ENCODE measurements at places on chromosomes 5 and 9.

DNA sequence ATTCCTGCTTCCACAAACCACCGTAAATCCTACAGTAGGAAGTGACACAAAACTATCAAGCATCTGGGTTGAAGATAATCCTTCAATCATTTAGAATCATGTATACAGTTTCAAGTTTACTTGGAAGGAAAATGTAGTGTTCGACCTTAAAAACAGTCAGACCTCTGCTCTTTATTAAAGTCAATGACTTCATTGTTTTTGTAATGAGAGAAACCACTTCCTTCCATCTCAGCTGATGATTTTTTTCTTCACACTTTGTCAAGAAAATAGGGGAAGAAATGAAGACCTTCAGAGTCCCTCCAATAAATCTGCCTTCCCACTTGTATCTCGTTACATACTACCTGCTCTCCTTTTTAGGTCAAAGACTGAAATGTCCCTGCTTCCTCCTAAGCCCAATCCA lies 30.1 kb downstream of the TUSC1 start:
- DNase-seq, result no peak

- no peak for DNase-seq
Measured at GRCh38 chr5:168612123-168612522, 33.0 kb upstream of the PANK3 start.

DNA sequence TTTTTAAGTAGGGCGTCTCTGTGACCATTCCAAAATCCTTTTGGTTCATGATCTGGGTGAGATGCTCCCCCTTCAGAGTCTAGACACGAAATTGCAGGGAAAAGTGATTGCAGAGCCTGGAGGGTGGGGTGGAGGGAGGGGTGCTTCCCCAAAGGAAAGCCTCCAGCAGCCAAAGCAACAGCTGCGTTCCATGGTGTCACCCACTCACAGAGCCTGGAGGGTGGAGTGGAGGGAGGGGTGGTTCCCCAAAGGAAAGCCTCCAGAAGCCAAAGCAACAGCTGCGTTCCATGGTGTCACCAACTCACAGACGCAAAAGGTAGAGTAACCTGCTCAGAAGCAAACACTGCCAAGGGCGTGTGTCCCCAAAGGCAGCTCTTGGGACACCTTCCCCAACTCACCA lies 22.6 kb downstream of the SLC6A18 start:
- no peak for DNase-seq

DNA sequence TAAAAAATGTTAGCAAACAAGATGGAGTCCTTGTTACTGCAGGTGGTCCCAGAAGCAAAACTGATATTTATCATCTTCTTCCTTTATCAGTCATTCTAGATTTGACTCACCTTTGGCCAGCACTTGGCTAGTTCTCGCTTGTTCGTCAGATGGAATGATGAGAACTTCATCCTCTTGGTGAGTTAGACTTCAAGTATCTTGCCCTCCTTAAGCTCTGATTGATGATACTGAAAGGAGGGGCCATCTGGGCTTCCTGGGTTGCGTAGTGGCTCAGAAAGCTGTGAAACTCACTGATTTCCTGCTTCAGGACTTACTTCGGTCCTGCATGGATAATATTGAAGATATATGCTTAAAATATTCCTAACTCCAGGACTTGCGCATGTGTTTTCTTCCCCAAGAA lies 1248.2 kb upstream of the CDH9 start:
- no peak for DNase-seq

DNA sequence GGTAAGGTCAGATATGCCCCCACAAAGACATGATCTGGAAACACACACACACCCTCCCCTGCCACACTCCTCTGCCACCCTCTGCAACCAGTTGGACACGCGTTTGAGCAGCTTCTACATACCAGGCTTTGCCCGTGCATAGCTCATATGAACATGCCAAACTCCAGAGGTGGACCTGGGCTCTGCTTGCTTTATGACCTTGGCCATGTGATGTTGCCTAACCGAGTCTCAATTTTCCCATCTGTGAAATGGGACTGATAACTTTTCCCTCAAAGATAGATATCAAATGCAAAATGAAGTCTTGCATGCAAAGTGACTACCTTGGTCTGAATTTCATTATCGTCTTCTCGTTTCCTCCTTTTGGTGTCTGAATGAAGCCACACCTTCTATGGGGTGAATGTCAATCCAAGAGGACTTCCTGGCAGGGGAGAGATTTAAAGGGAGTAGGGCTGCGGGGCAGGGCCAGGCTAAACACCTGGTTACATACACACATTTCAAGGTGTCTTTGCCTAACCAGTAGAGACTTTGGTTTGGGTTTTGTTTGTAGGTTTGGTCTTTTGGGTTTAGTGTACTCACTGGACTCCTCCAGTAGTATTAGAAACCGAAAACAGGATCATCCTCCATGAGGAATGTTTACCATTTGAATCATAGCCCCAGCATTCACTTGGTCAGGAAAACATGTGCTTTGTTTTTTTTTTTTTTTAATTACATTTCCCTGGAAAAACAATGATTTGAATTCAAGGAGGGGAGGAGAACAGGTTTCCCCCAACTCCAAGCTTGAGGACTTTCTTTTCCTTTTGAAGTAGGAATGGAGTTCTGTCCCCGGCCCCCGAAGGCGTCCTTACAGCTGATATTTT lies 63.2 kb downstream of the COL27A1 start:
- no peak for DNase-seq

DNA sequence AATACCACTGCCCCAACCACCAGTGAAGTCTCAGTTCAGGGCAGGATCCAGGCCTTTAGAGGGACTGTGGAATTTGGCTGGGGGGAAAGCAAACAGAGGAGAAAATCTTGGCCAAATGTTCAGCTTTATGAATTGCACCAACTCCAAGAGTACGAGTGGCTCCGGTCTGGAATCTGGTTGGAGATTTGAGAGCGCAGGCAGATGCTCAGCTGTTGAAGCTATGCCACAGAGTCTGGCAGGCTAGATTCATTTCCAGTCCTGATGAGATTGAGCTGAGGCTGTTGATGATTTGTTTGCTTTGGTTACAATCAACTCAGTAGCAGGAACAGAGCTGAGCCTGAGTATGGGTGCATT lies 9.1 kb upstream of the HSPB3 start:
- DNase-seq, result no peak

DNA sequence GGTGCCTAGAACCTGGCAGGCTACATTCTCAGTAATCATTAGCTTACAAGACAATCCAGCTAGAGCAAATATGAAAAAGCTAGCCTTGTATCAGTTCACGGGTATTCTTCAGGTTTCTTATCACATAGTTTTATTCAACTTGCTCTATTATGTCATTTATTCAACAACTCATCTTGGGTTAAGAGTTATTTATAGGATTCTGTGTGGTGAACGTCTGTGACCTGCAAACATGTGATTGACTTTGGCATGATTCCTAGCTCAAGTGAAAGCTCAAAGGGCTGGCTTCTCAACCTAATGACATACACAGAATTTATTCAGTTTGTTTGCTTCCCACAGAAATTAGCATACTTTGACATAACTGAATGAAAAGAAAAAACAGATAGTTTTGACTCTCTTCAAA lies 173.1 kb downstream of the PLPPR1 start:
- no peak for DNase-seq

GRCh38 chr5:40441733-40442132 lies 238.0 kb upstream of the PTGER4 start:
- peak; percentile 31 for DNase-seq

- no peak for DNase-seq
Measured at GRCh38 chr9:123680352-123680751, 249.6 kb downstream of the DENND1A start.

DNA sequence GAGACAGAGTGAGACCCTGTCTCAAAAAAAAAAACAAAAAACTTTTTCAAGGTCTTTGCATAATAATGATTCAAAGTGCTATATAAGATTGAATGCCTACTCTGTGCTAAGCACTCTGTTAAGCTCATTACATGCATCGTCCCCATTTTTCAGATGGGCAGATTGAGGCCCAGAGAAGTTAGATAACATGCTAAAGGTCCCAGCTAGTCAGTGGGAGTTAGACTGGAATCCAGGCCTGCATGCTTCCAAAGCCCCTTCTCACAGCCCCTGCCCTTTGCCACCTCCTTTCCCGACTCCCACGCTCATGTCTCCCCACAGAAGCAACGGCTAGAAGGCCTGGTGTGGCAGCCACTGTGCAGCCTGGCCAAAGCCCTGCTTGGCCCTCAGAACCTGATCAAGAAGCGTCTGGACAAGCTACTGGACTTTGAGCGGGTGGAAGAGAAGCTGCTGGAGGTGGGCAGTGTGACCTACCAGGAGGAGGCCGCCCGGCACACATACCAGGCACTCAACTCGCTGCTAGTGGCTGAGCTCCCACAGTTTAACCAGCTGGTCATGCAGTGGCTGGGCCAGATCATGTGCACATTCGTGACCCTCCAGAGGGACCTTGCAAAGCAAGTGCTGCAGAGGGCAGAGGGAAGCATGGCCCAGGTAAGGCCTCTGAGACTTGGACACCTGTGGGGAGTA lies 40.3 kb downstream of the ARHGEF37 start:
- no peak for DNase-seq

- no peak for DNase-seq
Measured at GRCh38 chr5:208449-209114, 9.4 kb downstream of the CCDC127 start.

GRCh38 chr5:111069839-111070238 lies 1.7 kb upstream of the TSLP start:
- DNase-seq, result no peak

DNA sequence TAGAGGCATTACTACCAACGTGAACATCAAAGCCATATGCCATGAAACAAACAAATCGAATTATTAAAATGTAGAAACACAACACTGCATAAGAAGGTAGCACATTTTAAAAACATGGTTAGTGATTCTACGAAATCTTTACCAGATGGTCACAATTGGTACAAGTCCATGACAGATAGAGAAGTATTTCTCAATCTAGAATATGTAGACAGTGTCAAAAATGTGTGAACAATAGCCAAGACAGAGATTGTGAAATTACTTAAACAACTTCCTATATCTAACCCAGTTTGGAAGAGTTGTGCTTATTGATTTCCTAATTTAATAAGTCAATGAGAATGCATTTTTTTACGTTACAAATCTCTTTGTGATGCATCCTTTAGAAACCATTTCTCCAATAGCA lies 1121.6 kb downstream of the MAT2B start:
- DNase-seq, result no peak

GRCh38 chr5:80343067-80343466 lies 23.3 kb downstream of the SPZ1 start:
- no peak for DNase-seq

DNA sequence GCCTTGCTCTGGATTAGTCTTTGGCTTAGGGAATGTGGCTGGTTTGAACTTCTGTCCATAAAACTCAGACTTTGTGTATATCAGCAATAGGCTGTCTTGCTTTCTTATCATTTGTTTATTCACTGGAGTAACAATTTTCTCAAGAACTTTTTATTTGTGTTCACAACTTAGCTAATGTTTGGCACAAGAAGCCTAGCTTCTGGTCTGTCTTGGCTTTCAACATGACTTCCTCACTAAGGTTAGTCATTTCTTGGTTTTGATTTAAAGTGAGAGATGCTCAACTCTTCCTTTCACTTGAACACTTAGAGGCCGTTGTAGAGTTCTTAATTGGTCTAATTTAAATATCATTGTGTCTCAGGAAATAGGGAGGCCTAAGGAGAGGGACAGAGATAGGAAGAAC lies 4.9 kb downstream of the FBXO38 start:
- no peak for DNase-seq

DNA sequence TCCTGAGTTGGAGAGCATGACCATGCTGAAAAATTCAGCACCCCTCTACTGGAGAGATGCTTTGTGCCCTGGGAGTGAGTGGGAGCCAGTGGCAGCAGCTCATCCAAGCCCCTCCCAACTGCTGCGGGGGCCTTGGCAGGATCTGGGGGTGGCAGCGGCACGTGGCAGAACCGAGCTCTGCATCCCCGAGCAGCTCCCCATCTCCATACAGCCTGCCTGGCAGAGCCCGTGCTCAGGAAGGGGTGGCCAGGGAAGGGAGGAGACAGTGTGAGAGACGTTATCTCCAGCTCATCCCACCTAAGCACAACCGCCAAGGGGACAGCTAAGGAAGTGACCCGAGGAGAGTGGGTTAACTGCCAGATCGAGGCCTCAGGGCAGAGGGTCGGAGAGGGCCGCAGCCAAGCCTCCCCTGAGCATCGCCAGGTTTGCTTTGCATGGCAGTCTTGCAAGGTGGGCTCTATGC lies 17.2 kb upstream of the DPM2 start:
- DNase-seq, result no peak

DNA sequence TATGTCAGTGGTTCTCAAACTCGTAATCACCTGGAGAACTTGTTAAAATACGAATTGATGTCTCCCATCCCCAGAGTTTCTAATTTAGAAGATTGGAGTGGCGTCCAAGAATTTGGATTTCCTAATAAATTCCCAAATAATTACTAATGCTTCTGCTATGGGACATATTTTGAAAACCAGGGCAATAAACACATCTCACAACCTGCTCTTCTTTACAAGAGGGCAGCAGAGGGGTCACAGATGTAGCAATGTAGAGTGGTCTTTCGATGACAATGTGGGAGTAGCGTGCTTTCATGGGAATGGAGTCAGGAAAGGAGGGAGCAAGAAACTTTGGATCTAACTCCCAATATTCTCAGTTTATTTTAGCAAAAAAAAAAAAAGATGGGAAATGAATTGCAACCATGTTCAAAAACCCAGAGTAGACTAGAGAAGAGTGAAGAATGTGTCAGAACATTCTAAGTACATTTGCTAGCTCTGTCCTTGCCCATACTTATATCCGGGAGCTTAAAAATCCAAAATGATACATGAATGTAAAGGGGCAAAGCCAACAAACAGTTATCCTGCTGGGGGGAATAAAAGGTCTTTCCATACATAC lies 33.8 kb upstream of the ALDH1A1 start:
- no peak for DNase-seq

DNA sequence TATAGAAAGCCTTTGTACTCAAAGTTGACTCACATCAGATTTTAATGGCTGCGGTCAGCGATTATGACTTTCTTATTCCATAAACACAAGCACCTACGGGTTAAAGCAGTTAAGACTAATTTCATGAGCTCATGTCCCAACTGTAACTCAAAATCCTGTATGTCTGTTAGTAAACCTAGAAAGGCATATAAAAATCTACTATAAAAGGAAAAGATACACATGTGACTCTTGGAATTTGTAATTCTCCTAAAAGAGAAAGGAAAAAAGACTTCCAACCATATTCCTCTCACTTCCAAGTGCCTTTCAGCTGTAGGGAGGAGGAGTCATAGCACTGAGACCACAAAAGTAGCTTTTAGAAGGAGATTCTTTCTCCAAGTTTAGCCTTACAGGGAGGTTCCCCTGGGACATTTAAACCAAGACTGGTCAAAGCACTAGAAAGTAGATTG lies 129.1 kb downstream of the EBF1 start:
- no peak for DNase-seq

- no peak for DNase-seq
Measured at GRCh38 chr9:98006127-98006796, 23.1 kb downstream of the ANP32B start.
